ENCODE measurements at places on chromosomes 6 and 20.

DNA sequence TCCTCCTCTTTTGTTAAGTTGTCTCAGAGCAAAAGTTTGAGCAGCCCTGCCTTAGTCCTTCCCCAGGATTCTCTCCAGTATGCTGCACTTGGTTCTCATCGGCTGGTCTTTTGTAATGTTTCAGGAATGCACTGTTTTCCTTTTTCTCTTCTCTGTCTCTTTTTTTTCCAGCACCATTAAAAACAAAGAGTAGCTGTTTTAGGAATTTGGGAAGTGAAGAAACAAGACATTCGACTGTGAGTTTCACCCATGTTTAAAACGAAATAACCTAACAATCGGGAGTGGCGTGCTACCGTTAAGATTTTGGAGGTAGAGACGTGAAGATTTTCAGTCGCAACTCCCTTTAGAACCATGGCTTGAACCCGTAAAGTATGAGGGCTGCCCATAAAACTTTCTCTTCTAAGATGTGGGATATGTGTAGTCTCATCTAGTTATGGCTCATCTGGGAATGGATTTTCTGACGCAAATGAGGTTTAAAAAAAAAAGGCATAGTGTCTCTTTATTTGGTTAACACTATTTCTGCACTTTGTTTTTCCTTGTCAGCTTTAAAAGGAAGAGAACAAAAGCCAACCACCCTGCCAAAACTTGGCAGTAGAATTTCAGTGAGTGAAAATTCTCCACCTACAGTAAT, 35.9 kb upstream of the RAB23 start:
- H3K4me3 ChIP-seq, result no peak overlapping the region
- no peaks in the 10 kb centered on the region for H3K36me3 ChIP-seq
- no peak for DNase-seq
- no peaks in the 10 kb centered on the region for H3K27me3 ChIP-seq
- no peaks in the 10 kb centered on the region for H3K4me1 ChIP-seq
- H3K27ac ChIP-seq, result no peak overlapping the region

GRCh38 chr20:44728801-44729443, 13.8 kb downstream of the CCN5 start:
- H3K4me3 ChIP-seq, result no peak overlapping the region
- DNase-seq, result no peak
- H3K36me3 ChIP-seq, result no peaks in the 10 kb centered on the region
- peaks cover 7% of the 10 kb centered on the region for H3K4me1 ChIP-seq
- H3K27me3 ChIP-seq, result no peaks in the 10 kb centered on the region

DNA sequence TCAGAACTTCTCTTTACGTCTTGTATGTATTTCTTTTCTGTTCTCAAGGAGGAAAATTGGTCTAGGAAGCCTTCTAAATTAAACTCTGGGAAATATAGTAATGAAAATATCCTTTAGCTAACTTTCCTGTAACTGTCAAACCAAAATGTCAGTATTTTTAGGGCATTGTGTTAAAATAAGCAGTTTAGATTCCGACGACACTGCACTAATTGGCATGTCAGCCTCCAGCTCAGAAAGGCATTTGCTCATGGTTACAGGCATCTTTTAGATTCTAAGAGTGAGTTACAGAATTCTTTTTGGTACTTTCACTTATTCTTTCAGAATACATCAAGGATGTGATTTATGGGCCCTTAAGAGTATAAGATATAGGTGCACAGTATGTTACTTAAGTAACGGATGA, 26.1 kb upstream of the VAPB start:
- no peaks in the 10 kb centered on the region for H3K27me3 ChIP-seq
- peaks cover 1% of the 10 kb centered on the region for H3K36me3 ChIP-seq
- H3K4me3 ChIP-seq, result no peak overlapping the region
- no peak for DNase-seq

DNA sequence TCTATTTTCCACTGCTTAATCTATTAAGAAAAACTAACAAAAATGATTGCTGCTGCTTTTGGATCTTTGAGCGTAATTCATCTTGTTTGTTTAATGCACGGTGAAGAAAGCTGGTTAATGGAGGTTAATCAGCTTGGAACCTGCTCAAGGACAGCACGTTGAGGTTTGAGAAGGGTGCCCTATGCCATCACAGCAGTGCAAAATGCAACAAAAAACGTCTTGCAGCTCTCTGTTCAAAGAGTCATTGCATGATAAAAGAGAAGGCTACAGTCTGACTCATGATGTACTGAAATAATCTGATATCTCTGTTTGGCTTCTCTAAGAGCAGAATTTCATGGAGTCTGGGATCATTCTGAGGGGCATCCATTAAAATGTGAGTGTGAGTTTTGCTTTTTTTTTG, 80.6 kb upstream of the PREP start:
- peaks cover 43% of the 10 kb centered on the region for H3K4me1 ChIP-seq
- no peaks in the 10 kb centered on the region for H3K27me3 ChIP-seq
- no peak overlapping the region for H3K4me3 ChIP-seq

GRCh38 chr6:165119231-165120020, 190.0 kb downstream of the C6orf118 start:
- H3K4me3 ChIP-seq, result no peak overlapping the region
- no peaks in the 10 kb centered on the region for H3K36me3 ChIP-seq
- H3K4me1 ChIP-seq, result no peaks in the 10 kb centered on the region
- H3K27ac ChIP-seq, result no peak overlapping the region
- no peaks in the 10 kb centered on the region for H3K27me3 ChIP-seq

DNA sequence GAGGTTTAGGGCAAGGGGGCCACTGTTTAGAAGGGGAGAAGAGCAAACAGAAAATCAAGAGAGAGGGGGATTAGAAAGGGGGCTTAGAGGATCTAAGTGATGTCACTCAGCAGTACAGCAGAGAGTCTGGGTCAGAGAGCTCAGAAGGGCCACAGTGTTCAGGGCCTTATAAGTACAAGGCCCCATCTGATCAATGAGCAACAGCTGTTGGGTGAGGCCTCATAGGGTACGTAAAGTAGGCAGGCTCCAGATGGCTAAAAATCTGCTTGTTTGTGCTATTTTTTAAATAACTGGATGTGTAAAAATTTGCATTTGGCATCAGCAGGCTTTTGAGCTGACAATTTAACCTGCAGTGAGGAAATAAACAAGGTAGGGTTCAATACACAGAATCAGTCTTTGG, 149.8 kb downstream of the SH3BGRL2 start:
- no peak for DNase-seq
- no peak overlapping the region for H3K27ac ChIP-seq
- no peaks in the 10 kb centered on the region for H3K27me3 ChIP-seq
- H3K36me3 ChIP-seq, result no peaks in the 10 kb centered on the region

DNA sequence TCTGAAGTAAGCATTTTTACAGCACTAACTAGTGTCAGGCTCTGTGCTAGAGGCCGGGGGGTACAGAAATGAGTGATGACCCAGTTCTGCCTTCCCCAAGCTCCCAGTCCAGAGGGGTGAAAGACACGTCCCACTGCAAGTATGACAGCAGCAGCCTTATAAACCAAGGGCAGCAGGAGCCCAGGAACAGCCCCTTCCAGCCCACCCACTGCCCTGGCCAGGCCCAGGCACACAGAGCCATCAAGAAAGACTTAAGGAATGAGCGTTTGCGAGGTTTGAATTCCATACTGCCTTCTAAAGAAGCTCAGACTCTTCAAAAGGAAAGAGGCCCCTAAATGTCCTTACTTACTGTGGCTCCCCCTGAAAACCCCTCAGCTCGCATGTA, 10.0 kb downstream of the TRERF1 start:
- H3K27me3 ChIP-seq, result no peaks in the 10 kb centered on the region
- H3K4me3 ChIP-seq, result peak overlapping the region; percentile 9
- H3K36me3 ChIP-seq, result no peaks in the 10 kb centered on the region
- DNase-seq, result no peak
- peaks cover 10% of the 10 kb centered on the region for H3K4me1 ChIP-seq
- H3K27ac ChIP-seq, result no peak overlapping the region

- H3K4me1 ChIP-seq, result peaks cover 30% of the 10 kb centered on the region
- H3K36me3 ChIP-seq, result no peaks in the 10 kb centered on the region
- H3K27me3 ChIP-seq, result no peaks in the 10 kb centered on the region
- H3K4me3 ChIP-seq, result no peak overlapping the region
- H3K27ac ChIP-seq, result no peak overlapping the region
Observed at GRCh38 chr20:47974234-47974878, 189.1 kb upstream of the SULF2 start.

GRCh38 chr6:24357336-24358218, at the start of gene DCDC2:
Gene DCDC2 (minus strand): TSS chr6:24358059. CDS start chr6:24357750, 309 bp downstream.
- H3K4me1 ChIP-seq, result no peaks in the 10 kb centered on the region
- no peak for DNase-seq
- H3K36me3 ChIP-seq, result no peaks in the 10 kb centered on the region
- peaks cover 2% of the 10 kb centered on the region for H3K27me3 ChIP-seq
- H3K27ac ChIP-seq, result no peak within 1 kb of the TSS

DNA sequence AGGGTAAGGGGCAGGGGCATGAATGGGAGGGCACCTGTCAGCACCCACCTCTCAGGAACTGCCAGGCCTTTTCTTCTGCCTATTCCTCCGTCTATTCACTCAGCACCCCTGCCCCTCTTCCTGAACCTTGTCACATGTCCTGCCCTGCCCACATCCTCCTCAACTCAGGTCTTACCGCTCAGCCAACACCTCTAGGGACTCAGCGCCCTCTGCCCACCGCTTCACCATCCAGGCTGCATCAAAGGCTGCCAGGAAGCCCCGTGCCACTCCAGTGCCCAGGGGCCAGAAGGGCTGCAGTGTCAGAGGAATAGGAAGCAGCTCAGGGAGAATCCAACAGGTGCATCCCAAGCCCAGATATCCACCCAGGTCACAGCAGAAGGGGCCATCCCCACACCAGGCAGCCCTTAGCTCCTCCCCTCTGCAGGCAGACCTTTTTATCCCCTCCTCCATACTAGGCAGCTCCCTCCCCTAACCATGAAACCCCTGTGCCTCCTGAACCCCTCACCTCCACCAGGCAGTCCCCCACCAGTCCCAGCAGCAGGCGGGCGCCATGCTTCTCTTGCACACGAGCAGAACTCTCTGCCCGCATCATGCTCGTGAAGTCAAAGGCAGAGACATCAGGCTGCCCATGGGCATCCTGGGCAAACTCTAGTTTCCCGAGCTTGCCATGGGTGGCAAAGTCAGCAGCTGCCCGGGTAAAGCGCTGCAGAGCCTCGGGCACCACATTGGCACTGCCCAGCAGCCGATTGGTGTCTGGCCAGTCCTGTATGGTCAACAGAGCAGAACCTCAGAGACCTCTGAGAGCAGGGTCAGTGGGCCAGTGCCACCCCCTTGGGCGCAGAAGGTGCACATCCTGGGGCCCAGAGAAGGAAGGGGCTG, 5.5 kb downstream of the MICAL1 start:
- H3K4me3 ChIP-seq, result no peak overlapping the region
- DNase-seq, result no peak
- H3K36me3 ChIP-seq, result peaks cover 14% of the 10 kb centered on the region
- no peaks in the 10 kb centered on the region for H3K27me3 ChIP-seq
- peaks cover 24% of the 10 kb centered on the region for H3K4me1 ChIP-seq

GRCh38 chr6:128822271-128822670, 60.7 kb upstream of the LAMA2 start:
- H3K36me3 ChIP-seq, result no peaks in the 10 kb centered on the region
- H3K4me1 ChIP-seq, result no peaks in the 10 kb centered on the region
- DNase-seq, result no peak
- H3K27me3 ChIP-seq, result no peaks in the 10 kb centered on the region
- no peak overlapping the region for H3K27ac ChIP-seq

DNA sequence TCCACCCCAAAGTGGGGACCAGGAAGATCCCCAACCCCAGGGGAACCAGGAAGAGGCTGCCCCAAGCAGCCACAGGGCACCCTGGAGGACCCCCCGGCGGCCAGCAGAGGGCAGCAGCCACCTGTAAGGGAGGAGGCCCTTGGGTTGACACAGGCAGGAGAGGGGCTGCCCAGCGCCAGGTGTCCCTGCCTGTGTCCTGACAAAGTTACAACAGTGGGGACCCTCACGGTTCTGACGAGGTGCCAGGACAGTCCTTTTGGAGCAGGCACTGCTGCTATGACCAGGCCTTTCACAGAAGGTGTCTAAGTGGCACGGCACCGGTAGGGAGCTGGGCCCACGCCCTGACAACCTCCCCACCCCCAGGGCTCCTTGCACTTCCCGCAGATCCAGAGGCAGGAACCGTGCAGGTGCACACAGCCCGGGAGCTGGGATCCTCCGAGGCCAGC, 176.7 kb downstream of the BMP7 start:
- H3K4me1 ChIP-seq, result no peaks in the 10 kb centered on the region
- no peaks in the 10 kb centered on the region for H3K27me3 ChIP-seq
- DNase-seq, result no peak
- H3K4me3 ChIP-seq, result no peak overlapping the region

DNA sequence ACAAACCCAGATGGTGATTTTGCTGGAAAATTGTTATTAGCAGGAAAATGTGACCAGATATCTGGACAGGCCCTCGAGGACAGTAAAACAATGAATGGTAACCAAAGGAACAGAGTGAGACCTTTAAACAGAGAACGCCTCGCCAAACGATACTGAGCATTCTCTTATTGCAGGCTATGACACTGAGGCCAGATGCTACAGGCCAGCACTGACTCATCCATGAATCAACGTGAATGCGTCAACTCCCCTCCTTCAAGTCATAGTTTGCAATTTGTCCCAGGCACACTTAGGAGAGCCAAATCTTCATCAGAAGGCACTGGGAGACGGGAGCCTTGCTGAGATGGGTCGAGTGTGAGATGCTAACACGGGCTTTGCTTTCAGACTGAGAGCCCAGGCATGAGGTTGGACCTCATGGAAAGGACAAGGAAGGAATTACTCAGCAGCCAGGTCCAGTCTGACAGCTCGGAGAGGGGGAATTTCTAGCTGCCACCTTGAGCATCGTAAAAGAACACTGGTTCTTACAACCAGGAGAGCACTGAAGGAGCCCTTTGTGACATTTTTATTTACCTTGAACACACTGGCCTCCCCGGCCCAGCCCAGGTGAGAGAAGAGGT, 60.7 kb downstream of the BMP7 start:
- no peak overlapping the region for H3K4me3 ChIP-seq
- no peaks in the 10 kb centered on the region for H3K4me1 ChIP-seq
- H3K27ac ChIP-seq, result no peak overlapping the region
- H3K27me3 ChIP-seq, result no peaks in the 10 kb centered on the region
